ENCODE measurements at places on chromosomes 11 and 22. TPM values are rescaled to one million over a fixed set of nuclear protein-coding genes. Genes with fewer than 3 reads are reported as not detected.

CHRM1 gene
- total RNA-seq, result not detected

TTC36 gene
- 1.6 TPM for total RNA-seq

BARX2 gene
- not detected for total RNA-seq

PRAME gene
- 0.31 TPM for total RNA-seq

OR4A16 gene
- total RNA-seq, result not detected

DNA sequence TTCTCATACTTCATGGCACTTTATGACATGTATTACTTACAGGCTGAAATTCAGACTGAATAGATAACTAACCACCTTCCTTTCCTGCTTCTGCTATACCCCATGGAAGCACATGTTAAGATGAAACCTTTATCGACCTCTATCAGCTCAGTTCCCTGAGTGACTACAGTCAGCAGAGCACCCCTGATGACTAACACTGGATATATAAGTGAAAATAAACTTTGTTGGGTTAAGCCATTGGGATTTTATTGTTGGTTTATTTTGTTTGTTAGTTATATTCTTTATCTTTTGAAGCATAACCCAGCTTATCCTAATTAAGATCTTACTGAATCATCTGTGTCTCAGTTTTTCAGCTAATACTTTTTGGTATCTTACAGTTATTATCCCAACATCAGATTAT lies 23.0 kb upstream of the MAML2 start:
- H3K4me3 ChIP-seq, result no peak overlapping the region
- no peak for DNase-seq
- H3K36me3 ChIP-seq, result peaks cover 21% of the 10 kb centered on the region
- H3K27me3 ChIP-seq, result no peaks in the 10 kb centered on the region
- H3K4me1 ChIP-seq, result no peaks in the 10 kb centered on the region
- H3K27ac ChIP-seq, result no peak overlapping the region

DNA sequence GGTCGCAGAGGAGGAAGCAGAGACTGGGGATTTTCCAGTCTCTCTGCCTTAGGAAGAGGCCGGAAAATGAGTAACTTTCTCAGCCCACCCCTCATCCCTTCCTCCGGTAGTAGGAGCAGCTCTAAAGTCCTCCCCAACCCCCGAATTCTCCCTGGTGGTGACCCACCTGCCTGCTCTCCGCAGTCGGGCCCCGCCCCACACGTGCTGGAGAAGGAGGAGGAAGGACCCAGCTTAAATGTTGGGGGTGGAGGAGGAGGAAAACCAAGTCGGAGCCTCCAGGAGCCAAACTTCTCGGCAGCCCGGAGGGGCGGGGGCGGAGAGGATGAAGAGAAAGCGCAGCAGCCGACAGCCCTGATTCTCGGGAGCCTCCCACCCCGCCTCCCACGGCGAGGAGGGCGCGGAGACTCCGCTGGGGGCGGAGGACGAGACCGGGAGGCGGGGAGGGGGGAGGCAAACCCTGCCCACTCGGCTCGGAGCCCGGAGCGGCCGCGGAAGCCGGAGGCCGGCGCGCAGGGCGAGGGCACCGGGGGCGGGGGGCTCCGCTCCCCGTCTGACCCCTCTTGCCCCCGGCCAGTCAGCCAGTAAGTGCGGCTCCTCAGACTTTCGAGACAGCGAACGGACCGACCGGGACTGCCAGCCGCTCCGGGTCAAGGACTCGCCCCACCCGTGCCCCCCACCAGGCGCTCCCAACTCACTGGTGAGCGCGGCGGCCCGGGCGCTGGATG lies at the start of gene TPBGL:
Gene TPBGL, plus strand, starts transcription at position 464 of the 725 bp plus-strand sequence. CDS start 276 bp downstream, outside the sequence.
- H3K27ac ChIP-seq, result no peak within 1 kb of the TSS
- H3K36me3 ChIP-seq, result no peaks in the 10 kb centered on the region
- DNase-seq, result peak; percentile 73

DNA sequence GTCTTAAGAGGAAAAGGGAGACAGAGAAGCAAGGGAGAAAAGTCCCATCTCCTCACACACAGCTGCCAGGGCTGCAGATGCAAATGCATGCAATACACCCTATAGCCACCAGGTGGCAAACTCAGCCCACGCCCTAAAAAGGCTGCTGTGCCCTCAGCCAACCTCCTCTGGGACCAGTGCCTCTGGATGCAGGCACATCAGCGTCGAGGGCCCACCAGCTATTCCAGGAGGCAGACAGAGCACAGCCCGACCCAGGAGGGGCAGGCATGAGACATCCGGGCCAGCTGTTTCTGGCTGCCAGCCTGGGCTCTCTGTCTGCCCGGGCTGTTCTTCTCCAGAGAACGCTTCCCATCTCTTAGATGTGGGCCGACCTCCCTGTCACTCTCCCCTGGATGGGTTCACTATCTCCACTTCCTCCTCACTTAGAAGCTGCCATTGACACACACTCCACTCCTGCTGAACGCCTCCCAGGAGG lies 39.7 kb downstream of the TPBGL start:
- no peaks in the 10 kb centered on the region for H3K36me3 ChIP-seq
- no peaks in the 10 kb centered on the region for H3K27me3 ChIP-seq
- no peak overlapping the region for H3K4me3 ChIP-seq
- H3K4me1 ChIP-seq, result no peaks in the 10 kb centered on the region
- peak; percentile 94 for DNase-seq
- no peak overlapping the region for H3K27ac ChIP-seq

GRCh38 chr11:34345991-34346480 lies 11.8 kb downstream of the ABTB2 start:
- H3K27me3 ChIP-seq, result no peaks in the 10 kb centered on the region
- H3K27ac ChIP-seq, result no peak overlapping the region
- peaks cover 5% of the 10 kb centered on the region for H3K4me1 ChIP-seq
- DNase-seq, result no peak
- no peak overlapping the region for H3K4me3 ChIP-seq

DNA sequence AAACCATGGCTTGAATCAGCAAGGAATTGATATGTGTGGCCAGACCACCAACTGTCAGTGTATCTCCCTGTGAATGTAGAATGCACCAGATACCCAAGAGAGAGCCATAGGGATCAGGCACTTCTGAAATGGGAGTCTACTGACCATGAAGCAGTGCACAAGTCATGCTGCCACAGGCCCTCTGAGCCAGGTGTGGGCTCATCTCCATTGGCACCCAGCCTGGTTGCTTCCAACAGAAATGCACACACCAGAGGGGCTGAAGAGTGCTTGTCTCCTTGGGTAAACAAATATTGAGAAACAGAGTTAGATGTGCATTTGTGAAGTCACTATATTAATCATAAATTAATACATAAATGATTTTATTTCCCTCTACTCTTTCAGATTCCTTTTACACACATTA lies 28.4 kb upstream of the PANX1 start:
- H3K4me1 ChIP-seq, result no peaks in the 10 kb centered on the region
- peaks cover 7% of the 10 kb centered on the region for H3K36me3 ChIP-seq
- no peaks in the 10 kb centered on the region for H3K27me3 ChIP-seq
- H3K4me3 ChIP-seq, result no peak overlapping the region

DNA sequence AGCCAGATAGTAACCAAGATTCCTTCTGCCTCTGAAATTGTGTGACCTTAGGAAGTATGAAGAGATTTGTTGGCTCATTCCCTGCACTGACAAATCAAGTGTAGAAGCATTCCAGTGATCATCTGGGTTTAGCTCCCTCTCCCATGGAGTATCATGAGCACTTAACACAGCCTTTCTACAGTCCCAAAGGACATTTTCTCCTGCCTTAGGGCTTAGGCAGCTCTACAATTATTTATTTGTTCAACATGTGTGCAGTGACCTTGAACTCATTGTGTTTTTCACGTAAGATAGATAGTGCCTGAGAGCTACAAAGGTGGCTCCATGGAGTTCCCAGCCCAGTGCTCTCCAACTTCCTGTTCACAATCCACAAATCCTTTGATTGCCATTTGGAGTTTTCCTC lies 94.8 kb upstream of the FAT3 start:
- no peaks in the 10 kb centered on the region for H3K27me3 ChIP-seq
- 0 out of 2 replicates have a peak, but pooled peaks cover 3% of the 10 kb centered on the region for H3K4me1 ChIP-seq
- no peak overlapping the region for H3K27ac ChIP-seq

DNA sequence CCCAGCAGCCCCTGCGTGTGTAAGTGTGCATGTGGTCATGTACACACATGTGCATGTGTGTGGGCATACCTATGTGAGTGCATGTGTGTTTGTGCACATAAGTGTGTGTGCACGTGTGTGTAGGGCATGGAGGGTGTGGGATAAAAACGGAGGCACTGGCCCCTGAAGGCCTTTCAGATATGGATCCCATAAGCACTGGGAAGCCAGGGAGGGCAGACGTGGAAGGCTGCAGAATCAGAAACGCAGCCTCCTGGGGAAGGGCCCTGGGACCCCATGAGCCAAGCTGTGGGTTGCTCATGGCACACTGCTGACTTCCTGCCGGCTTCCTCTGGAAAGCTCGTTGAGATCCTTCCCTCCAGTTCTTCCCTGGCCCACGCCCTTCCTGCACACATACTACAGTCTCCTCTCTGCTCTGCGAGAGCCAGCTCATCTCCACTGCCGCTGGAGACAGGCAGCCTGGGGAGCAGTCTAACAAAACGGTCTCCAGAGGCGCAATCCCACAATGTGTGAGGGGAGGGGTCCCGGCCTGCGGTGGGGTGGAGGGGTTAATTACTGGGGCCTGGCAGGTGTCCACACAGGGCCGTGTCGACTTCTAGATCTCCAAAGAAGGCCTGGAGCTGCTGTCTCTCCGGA lies 435.2 kb upstream of the B3GAT1 start:
- no peaks in the 10 kb centered on the region for H3K27me3 ChIP-seq
- no peak overlapping the region for H3K27ac ChIP-seq
- no peaks in the 10 kb centered on the region for H3K4me1 ChIP-seq
- peak; percentile 19 for DNase-seq
- no peak overlapping the region for H3K4me3 ChIP-seq
- no peaks in the 10 kb centered on the region for H3K36me3 ChIP-seq

- no peak overlapping the region for H3K27ac ChIP-seq
- H3K4me1 ChIP-seq, result no peaks in the 10 kb centered on the region
- no peak for DNase-seq
- no peak overlapping the region for H3K4me3 ChIP-seq
- H3K36me3 ChIP-seq, result no peaks in the 10 kb centered on the region
These were observed 286.8 kb upstream of the ANO3 start for GRCh38 chr11:26045082-26045481.

GRCh38 chr11:14634813-14635212 lies 8.8 kb upstream of the PDE3B start:
- H3K27ac ChIP-seq, result no peak overlapping the region
- H3K4me3 ChIP-seq, result no peak overlapping the region
- DNase-seq, result no peak
- H3K27me3 ChIP-seq, result no peaks in the 10 kb centered on the region

DNA sequence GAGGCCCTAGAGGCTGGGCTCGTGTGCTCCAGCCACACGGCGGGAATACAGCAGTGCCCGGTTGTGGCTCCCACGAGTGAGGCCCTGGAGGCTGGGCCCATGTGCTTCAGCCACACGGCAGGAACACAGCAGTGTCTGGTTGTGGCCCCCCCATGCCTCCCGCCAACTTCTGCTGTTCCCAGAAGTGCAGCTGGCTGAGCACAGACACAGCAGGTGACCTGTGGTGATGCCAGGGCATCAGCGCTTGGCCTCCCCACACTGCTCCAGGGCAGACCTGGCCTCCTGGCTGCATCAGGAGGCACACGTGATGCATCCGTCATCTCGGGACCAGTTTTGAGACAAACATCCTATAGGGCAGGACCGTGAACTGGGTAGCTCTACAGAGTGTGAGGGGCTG lies 110.3 kb downstream of the KCNQ1OT1 start:
- DNase-seq, result peak; percentile 20
- no peak overlapping the region for H3K4me3 ChIP-seq
- no peak overlapping the region for H3K27ac ChIP-seq
- no peaks in the 10 kb centered on the region for H3K36me3 ChIP-seq
- peaks cover 35% of the 10 kb centered on the region for H3K27me3 ChIP-seq
- H3K4me1 ChIP-seq, result no peaks in the 10 kb centered on the region

GRCh38 chr22:37533995-37534394 lies 14.8 kb upstream of the CARD10 start:
- H3K27ac ChIP-seq, result no peak overlapping the region
- H3K36me3 ChIP-seq, result no peaks in the 10 kb centered on the region
- no peak for DNase-seq
- H3K4me1 ChIP-seq, result no peaks in the 10 kb centered on the region
- no peak overlapping the region for H3K4me3 ChIP-seq

DNA sequence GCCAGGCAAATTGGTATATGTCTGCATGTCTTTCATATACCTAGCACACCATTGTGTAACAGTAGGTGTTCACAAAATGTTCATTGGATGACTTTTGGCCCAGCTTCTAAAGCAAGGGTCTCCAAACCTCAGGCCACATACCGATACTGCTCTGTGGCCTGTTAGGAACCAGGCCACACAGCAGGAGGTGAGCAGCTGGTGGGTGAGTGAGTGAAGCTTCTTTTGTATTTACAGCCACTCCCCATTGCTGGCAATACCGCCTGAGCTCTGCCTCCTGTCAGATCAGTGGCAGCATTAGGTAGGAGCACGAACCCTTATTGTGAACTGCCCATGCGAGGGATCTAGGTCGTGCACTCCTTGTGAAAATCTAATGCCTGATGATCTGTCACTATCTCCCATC lies 836.6 kb downstream of the NTM start:
- no peak overlapping the region for H3K27ac ChIP-seq
- H3K36me3 ChIP-seq, result peaks cover 13% of the 10 kb centered on the region
- H3K4me3 ChIP-seq, result no peak overlapping the region
- no peak for DNase-seq

GRCh38 chr11:116851626-116852025 lies 14.2 kb upstream of the APOA1 start:
- H3K27ac ChIP-seq, result no peak overlapping the region
- no peaks in the 10 kb centered on the region for H3K27me3 ChIP-seq
- H3K4me1 ChIP-seq, result no peaks in the 10 kb centered on the region
- DNase-seq, result no peak
- H3K36me3 ChIP-seq, result peaks cover 34% of the 10 kb centered on the region
- H3K4me3 ChIP-seq, result no peak overlapping the region

DNA sequence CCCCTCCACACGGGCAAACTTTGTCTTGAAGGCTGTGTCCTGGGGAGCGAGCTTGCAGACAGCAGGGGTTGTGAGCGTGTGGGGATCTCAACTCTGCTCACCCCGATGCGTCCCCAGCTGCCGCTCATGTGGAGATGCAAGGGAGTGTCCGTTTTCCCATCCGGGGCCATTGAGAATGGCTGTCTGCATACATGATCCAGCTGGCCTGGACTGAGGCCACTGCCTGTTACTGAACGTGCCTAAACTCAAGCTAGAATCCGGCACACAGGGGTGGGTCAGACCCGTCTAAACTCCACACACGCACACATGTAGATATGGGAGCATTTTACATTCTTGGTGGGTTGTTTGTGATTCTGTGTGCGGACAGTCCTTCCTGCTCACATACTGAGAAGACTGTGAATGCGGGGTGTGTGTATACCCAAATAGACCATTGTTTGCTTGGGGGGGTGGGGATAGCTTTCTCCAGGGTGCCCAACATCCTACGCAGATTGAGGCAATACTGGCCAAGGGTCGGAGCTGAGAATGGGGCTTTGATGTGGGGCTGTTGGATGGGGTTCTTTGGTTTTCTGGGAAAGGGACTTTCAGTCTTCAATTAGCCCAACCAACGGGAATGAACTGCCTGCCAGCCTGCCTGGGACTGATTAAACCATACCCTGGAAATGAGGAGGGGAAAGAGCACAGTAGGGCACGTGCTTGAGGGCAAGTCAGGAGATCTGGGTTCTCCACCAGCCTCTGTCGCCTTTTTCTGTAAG lies 60.4 kb downstream of the ST3GAL4 start:
- no peaks in the 10 kb centered on the region for H3K36me3 ChIP-seq
- no peak overlapping the region for H3K27ac ChIP-seq
